ENCODE measurements at places on chromosomes 13 and 19.

GRCh38 chr19:27673986-27674385, 1539.0 kb downstream of the UQCRFS1 start:
- DNase-seq: no peak

GRCh38 chr13:79548902-79549301, 67.9 kb downstream of the NDFIP2 start:
- DNase-seq: no peak

DNA sequence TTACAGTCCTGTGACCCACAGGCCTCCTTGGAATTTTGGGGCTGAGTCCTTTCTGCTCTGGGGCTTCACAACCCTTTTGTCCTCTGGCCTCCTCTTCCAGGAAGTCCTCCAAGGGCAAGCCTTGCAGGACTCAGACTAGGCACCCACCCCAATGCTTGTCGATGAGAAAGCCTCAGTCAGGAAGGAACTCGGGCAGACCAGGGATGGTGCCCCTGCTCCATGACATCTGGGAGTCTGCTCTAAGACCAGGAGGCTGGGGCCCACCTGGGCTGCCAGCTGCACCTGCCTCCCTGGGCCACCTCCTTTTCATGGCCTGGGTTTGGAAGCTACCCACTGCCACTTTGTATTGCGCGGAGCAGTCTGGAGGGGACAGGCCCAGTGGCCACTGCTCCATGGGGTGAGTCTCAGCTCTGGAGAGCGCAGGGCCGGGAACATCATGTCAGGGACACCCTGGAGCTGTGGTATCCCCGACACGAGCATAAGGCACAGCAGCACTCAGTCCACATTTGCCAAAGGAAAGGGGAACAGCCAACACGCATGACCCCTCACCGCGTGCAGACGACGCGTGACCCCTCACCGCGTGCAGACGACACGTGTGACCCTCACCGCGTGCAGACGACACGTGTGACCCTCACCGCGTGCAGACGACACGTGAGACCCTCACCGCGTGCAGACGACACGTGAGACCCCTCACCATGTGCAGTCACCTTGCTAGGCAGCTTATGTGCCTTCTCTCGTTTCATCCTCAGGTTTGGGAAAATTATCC, 10.8 kb downstream of the C2CD4C start:
- no peak for DNase-seq

DNA sequence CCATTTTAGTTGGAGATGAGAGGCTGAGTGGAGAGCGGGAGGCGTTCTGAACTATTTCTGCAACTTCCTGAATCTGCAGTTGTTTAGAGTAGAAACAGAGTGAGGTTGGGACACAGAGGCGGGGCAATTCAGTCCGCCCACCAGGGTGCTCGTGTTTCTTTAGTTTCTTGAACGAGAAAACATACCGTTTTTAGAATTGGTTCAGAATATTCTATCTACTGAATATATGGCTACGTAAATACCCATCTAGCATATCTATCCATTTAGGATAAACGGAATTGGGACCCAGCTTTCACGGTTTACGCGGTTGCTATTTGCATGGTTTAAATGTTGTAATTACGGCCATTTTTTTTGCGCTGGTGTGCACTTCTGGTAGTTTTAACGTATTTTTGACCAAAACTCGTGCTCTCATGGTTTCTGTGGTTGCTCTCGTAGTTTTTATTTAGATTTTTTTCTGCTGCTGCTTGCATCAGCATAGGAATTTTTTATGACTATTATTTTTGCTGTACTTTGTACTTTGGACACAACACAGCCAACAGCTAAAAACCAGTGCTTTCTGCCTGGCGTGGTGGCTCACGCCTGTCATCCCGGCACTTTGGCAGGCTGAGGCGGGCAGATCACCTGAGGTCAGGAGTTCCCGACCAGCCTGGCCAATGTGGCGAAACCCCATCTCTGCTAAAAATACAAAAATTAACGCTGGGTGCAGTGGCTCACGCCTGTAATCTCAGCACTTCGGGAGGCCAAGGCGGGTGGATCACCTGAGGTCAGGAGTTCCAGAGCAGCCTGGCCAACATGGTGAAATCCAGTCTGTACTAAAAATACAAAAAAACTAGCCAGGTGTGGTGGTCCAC, 32.7 kb downstream of the TIMM13 start:
- DNase-seq: no peak

DNA sequence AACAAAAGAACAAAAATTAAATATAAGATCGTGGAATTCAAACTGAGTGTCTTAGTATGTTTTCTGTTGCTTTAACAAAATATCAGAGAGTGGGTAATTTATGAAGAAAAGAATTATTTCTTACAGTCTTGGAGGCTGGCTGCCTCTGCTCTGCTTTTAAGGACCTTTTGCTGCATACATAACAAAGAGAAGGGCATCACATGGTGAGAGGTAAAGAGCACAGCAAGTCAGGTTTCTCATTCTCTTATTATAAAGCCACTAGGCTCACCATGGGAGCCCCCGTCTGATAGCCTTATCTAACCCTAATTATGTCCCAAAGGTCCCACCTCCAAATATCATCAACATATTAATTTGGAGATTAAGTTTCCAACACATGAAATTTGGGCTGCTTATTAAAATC, 231.3 kb downstream of the SLITRK6 start:
- DNase-seq: no peak

GRCh38 chr19:18961767-18962620, 21.0 kb upstream of the HOMER3 start:
- no peak for DNase-seq
